Activated T-helper 17 cell treated with anti-CD3 and anti-CD28 coated beads, Interleukin-2, amount 50 U/mL, for 72 hours (primary cell): ENCODE measurements at places on chromosomes 2 and 18.

DNA sequence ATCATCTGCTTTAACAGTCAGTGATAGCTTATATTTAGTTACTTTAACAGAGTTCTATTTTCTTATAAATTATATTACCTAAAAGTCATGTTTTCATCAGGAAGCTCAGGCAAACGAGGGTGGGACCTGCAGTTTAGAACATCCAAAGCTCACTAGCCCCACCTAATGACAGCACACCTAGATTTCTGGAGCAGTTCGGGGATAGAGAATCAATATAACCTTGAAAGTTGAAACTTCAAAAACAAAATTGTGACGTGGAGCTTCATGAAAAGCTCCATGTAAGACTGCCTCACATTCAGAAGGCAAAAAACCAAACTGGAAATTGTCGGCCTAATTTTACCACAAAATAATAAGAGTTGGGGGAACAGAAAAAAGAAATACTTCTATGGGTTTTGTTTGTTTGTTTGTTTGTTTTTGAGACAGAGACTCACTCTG, 185.9 kb upstream of the CCDC150 start:
- peak; percentile 56 for ATAC-seq

GRCh38 chr2:96345438-96345837, 9.9 kb downstream of the NCAPH start:
- no peak for ATAC-seq

GRCh38 chr2:164039270-164039669, 303.5 kb upstream of the FIGN start:
- ATAC-seq = no peak

- no peak for ATAC-seq
Observed at GRCh38 chr2:102606353-102606752, 13.0 kb upstream of the SLC9A2 start.

DNA sequence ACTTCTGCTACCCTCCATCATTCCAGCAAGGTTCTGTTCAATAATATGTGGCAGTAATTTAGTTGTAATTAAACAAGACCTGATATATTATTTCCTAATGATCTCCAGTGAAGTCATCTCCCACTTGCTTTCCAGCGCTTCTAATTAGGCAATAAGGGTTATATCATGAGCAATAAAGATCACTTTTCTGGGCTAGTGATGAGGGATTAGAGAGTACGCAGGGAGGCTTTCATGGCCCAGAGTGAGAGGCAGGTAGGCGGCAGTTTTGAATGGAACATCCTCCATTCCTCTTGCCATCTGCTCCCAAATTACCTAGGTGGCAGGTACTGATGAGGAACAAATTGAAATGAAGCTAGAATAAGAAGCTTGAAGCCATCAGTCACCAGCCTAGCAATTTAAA, 358.1 kb upstream of the SYT4 start:
- no peak for ATAC-seq

GRCh38 chr2:105782123-105782522, 37.4 kb downstream of the NCK2 start:
- ATAC-seq = no peak

GRCh38 chr2:100240386-100240785, 81.9 kb downstream of the LONRF2 start:
- ATAC-seq = no peak
